ENCODE measurements at places on chromosomes 1 and 21. TPM values are rescaled to one million over a fixed set of nuclear protein-coding genes. Genes with fewer than 3 reads are reported as not detected.

Gene CA6
- not detected for total RNA-seq

Gene ZFP69
- 2.1 TPM for total RNA-seq

Gene ITGB2
- not detected for total RNA-seq

Gene OR2L3
- not detected for total RNA-seq

Gene TRIM17
- total RNA-seq = not detected

Gene KRTAP19-3
- total RNA-seq = not detected

Gene KLF17
- total RNA-seq = not detected

GRCh38 chr1:101188331-101188730 lies 48.5 kb upstream of the S1PR1 start:
- DNase-seq = no peak

- peak; percentile 47 for DNase-seq
Observed at GRCh38 chr21:32328595-32328994, 29.9 kb downstream of the MRAP start.

DNA sequence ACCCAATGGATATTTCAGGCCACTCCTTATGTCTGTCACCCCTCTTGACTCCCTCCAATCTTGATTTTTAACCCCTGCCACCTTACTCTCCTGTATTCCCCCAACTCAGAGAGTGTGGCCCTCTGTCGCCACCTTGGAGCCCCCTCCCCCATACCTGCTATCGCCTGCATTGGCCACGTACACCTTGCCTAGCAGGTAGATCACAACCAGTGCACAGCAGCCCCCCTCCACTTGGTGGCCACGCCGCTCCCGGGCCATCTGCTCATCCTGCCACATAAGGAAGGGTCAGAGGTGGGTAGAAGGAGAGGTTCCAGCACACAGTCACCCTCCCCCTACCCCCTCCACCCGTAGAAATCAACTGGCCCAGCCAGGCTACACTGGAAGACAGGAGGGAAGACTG lies 2.9 kb downstream of the PPM1J start:
- DNase-seq = no peak

DNA sequence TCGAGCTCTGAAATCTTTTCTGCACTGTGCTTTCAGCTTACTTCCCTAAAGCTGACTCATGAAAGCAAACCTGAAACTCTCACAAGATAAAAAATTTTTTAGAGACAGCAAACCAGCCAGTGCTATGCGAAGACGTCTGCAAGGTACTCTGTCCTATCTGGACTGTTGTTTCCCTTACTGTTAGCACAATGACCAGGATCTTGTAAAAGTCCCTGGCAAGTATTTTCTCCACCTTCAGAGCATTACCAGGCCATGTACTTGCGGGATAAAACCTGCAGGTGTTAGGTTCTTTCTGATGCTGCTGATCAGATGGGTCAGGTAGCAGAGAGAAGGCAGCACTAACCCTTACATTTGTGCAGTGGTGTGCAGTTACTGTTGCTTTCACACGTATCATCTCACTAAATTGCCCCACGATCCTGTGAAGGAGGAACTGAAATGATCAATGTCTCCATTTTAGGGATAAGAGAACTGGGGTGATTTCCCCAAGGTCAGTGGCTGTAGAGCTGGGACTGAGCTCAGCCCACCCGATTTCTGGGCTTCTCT lies 56.6 kb downstream of the PLXNA2 start:
- no peak for DNase-seq

GRCh38 chr21:43884012-43884860 lies 19.2 kb downstream of the AGPAT3 start:
- no peak for DNase-seq

DNA sequence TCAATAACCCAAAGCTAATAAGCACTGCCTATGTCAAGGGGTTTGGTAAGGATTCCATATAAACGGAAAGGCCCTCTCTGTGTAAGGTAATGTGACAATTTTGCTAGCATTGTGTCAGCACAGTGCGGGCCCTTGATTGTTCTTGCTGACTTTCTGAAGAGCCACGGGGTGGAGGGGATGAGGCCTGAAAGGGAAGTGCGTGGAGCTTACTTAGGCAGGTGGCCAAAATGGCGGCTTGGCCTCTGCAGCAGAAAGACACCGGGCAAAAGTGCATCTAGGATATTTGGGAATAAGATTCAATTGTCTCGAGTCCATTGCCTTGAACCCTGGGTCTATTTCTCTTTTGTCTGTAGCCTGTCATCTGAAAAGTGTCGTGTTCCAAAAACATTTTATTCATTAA lies 114.3 kb downstream of the TGFB2 start:
- no peak for DNase-seq

GRCh38 chr1:16082283-16083038 lies 9.0 kb upstream of the FAM131C start:
- peak; percentile 31 for DNase-seq

DNA sequence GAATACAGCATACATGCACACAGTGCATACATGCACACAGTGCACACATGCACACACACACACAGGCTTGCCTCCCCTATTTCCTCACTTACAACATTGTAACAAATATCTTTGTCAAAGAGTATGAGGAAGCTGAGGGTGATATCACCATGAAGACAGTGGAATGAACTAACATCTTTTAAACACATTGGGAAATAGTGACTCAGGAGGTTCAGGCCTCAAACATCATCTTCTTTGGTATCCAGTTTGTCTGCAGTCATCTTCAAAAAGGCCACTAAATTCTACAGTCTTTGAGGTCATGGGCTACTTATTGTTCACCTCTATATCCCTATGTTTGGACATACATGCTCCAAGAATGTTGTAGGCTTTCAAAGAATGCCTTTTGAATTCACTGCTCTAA lies 2.1 kb upstream of the LCE2B start:
- DNase-seq = no peak

DNA sequence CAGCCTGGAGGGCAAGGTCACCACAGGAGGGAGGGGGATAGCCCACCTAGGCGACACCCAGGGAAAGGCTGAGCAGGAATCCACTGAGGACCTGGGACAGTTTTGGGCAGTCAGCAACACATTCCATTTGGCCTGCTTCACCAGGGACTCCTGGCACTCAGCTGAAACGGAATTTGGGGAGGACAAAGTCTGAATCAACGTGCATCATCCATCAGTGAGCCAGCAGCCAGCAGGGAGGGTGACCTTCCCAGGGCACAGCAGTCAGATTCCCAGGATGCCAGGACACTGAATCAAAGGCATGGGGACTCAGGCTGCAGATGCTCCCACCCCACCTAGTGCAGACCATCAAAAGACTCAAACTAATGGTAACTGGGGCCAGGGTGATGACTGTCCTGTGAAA lies 4.6 kb downstream of the SH3BP5L start:
- no peak for DNase-seq

DNA sequence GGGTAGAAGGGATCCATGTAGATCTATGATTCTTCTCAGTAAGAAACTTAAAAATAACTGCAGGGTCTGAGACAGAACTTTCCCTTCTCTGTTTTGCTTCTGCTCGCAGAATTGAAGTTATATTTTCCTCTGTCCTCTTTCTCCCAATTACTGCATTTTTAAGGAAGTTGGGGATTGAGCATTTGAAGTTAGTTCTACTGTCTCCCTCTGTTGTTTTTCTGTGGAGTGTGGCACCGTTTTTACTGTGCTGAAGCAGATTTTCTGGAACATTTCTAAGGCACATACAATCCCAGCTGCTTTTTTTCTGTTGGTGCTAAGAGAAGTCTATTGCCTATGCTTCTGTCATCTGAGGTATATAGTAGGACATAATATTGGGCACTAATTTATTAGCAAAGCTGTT lies 43.3 kb downstream of the RASAL2 start:
- no peak for DNase-seq

DNA sequence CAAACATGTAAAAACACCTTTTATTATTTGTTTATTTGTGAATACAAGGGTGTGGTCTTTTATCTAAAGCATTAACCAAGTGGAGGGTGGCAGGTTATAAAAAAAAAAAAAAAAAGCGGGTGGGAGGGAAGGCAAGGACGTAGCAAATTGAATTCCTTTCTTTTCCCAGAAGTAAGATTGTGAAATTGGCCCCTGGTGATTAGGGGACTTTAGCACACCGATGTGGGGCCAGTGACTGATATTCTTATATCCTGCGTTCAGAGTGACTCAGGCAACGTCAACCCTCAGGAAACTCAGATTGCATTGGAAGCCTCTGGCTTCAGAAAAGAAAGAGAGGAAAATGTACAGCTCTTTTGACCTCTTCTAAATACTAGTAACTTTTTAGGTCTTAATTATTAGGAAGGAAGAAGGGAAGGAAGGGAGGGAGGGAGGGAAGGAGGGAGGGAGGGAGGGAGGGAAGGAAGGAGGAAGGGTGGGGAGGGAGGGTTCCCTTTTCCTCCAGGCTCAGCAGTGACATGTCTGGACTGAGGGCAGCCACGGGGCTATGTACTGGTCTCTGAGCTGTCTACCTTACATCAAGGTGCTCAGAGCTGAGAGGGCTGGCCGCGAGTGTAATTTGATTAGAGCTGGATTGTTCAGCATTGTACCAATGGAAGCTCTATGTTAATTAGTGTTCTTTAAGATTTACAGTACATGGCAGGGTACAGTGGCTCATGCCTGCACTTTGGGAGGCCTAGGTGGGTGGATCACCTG lies 30.2 kb downstream of the EVA1C start:
- no peak for DNase-seq

GRCh38 chr1:240652549-240652948 lies 40.6 kb upstream of the GREM2 start:
- DNase-seq = no peak

DNA sequence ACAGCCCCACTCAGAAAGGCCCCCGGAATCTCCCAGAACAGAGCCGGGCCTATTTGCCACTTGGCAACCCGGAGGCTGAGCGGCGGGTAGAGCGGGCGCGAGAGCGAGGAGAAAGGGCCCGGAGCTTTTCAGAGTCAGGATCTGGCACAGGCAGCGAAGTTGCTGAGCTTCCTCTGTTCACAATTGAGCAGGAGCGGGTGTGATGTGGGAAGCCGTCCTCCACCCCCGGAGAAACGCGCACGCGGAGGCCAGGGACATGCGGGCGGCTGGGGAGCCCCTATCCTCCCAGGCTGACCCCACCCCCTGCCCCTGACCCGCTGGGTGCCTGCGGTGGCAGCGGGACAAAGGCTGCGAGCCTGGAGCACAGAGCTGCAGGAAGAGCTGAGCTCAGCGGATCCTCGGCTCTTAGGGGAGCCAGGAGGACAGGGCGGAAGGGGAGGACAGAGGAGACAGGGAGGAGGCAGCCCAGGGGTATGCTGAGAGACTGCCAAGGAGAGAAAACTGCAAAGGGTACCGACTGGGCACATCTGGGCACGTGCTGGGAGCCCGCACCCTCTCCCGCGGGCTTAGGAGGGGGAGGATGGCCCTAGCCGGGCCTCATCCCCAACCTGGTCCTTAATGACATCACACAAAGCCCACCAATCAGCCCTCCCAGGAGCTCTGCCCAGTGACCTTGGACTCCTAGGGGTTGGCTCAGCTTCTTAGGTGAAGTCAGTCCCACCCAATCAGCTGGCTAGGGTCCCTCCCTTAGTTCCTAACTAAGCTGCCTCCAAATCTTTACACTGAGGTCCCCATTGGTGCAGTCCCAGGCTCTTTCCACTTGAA lies 9.3 kb downstream of the KIF21B start:
- no peak for DNase-seq

GRCh38 chr1:84301785-84302385 lies 377 bp downstream of the SAMD13 start:
- no peak for DNase-seq

DNA sequence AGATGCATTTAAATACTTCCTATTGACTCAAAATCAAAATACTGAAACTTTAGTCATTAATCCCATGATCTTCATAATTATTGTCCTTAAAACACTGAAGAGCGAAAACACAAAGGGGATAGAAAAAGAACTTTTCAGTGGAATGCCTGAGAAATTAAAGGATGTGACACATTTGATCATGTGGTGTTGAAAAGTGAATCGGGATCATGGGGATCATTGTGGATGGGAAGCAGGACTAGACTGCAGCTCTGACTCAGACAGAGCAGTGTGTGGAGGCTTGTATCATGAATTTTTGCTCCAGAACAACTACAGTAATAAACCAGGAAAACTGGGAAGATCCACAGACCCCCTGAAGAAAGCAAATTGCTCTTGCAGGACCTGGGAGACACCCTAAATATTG lies 161.1 kb upstream of the CXADR start:
- DNase-seq = no peak

- DNase-seq = no peak
Observed at GRCh38 chr1:205590457-205590768, 41.4 kb downstream of the ELK4 start.

- DNase-seq = no peak
Observed at GRCh38 chr1:33277488-33278084, 21.3 kb downstream of the ZNF362 start.

- no peak for DNase-seq
Observed at GRCh38 chr1:61173118-61173517, 90.8 kb downstream of the NFIA start.

DNA sequence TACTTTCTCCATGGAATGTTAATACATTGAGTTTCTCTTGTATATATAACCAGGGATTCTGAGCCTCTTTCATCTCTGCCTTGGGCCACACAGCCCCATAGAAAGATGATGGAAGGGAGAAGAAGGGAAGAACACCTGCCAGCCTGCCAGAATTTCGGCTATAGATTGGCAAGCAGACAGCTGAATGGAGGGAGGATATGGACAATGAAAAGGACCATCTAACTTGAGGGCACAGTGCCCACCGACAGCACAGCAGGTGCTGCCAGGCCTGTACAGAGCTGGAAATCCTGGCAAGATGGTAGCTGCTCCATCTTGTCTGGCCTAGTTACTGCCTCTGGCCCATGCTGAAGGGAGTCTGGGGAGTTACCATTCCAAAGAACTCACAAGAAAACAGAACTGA lies 244.3 kb downstream of the FGGY start:
- no peak for DNase-seq

DNA sequence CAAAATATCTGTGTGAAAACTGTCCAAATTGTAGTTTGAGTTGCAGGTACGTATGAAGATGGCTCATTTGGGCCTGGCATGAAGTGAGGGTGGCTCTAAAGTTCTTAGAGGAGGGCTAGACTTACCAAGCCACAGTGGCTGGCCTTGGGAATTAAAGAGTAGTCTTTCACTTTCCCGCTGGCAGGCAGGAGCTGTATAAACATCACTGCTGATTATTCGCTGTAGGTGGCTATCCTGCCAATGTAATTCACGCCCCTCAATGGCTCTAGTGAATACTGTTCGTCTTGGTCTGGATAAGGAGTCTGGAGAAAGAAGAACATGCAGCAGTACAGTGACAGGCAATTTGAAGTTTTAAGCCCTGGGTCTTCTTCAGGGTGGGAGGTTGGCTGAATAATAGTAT lies 31.0 kb downstream of the UROD start:
- DNase-seq = no peak
